ENCODE measurements at places on chromosomes 1 and 21.

- DNase-seq: no peak
These were observed 180.5 kb downstream of the TGFB2 start for GRCh38 chr1:218525451-218526197.

GRCh38 chr1:27548858-27549719 lies 54.9 kb downstream of the AHDC1 start:
- no peak for DNase-seq

- no peak for DNase-seq
These were observed 100.3 kb downstream of the UCHL5 start for GRCh38 chr1:192958871-192959270.

- DNase-seq: no peak
These were observed 199.4 kb downstream of the GABPA start for GRCh38 chr21:25934130-25934529.

DNA sequence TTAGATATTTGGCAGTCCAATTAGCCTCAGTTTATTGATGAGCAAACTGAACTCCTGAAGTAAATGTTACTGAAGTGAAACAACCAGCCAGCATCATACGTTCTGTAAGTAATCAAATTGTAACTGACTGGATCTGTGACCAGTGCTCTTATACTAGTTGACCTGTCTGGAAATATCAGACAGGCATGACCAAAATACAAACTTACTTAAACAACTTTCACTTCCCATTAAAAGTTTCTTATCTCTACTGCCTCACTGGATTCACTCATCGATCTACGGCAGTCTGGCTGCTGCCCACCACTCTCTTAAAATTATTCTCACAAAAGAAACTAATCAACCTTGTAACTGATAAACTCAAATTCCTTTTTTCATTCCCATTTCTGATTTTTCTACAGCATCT lies 56.4 kb downstream of the WDR3 start:
- no peak for DNase-seq

GRCh38 chr21:38959692-38960061 lies 153.9 kb downstream of the ETS2 start:
- DNase-seq: no peak

GRCh38 chr1:8013399-8013798 lies 12.7 kb downstream of the ERRFI1 start:
- DNase-seq: no peak

DNA sequence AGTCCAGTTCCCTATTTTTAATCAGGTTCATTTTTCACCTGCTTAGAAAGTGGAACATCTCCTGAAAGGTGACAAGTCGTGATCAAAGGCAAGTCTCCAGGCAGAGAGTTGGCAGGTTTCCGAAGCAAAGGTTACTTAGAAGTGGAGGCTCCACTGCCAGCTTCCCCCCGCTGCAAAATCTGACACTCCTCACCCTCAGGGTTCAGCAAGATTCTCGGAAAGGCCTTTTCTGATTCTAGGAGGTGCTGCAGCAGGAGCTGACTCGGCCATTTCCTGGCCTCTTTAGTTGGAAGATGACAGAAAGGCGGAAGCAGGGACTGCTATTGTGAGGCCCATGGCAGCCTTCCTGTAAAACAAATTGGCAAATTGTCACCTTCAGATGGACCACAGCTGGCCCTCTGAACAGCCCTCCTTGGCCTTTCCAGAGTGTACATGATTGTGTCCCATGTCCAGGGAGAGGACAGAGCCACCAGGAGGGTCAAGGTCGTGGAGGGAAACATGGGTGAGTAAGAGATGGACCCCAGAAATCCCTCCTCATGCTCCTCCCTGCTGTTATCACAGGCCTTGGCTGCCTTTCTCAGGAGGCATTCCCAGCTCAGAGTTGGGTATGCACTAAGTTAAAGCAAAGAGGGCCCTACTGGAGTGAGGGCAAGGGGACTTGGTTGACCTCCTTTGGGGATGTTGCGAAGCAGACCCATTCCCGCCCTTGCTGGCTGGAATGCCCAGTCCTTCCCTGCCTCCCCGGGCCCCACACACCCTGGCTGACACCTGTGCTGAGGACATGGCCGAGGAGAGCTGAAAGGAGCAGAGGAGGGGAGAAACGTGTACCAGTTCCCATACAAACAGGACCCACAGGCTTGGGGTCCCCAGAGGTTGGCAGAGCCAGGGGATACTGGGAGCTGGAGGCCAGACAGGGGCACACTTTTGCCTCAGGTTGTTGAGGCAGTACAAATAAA lies 115.5 kb upstream of the IRF2BP2 start:
- DNase-seq: peak; percentile 69

DNA sequence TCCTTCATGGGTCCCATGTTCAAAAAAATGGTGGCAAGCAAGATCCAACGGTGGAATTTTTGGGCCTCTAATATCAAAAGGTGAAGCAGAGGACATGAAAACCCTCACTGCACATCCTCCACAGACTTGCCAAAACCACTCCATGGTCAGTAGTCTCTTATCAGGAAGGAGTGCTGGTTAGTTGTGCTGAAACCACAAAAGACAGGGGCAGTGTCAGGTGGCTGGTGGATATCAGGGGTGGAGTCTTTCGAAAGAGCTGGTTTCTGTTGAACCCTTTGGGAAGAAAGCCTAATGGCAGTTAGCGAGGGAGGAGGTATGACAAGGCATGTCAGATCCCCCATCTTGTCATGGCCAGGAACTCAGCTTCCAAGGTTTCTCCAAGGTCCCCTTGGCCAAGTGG lies 395.9 kb upstream of the CAMK1G start:
- no peak for DNase-seq

DNA sequence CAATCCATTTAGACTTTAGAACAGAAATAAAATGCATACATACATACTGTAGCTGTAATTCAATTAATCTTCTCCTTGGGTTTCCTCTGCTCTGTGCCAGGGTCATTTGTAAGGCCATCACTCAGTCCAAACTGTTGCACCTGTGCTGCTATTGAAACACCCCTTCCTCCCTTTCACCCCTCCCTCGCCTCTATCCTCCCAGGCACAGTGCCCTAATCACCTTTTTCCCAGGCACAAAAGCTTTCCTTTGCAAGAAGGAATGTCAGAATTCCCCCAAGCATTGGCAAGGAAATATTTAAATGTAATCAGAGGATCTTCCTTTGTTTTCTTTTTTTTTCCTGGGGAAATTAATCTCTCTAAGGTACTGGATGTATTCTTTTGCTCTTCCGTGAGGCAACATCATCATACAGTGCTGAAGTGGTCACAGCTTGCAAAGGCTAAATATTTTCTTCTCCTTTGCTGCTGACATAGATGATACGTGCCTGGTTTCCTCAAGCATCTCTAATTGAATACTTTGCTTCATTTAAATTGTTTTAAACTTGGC lies 339.3 kb upstream of the NR5A2 start:
- DNase-seq: no peak

DNA sequence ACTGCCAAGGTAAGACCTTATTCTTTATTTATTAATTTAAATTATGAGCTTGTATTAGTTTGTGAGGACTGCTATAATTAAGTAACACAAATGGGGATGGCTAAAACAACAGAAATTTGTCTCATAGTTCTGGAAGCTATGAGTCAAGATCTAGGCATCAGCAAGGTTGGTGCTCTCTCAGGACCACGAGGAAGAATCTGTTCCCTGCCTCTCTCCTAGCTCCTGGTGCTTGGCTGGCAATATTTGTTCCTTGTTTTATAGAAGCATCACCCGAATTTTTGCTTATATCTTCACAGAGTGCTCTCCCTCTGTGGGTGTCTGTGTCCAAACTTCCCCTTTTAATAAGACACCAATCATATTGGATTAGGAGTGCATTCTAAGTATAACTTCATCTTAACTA lies 41.4 kb upstream of the CCDC190 start:
- DNase-seq: no peak

DNA sequence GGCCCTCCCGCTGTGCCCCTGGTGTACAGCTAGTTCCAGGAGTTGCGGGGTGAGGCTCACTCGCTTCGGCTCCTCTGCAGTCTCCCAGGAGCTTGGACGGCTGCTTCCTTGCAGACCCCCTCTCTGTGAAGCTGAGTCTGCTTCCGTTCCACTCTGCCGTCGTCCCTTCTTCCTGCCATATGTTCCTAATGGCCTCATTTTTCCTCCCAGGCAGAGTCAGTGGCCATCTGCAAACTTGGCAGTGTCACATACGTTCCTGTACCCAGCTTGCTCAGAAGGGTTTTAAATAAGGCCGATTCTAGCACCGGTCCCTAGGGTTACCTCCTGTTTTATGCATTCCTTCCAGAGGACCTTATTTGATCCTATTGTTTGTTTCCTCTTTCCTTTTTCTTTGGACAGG lies 21.3 kb downstream of the ACTL8 start:
- no peak for DNase-seq

- no peak for DNase-seq
These were observed 38.9 kb downstream of the WARS2 start for GRCh38 chr1:119101563-119101962.

DNA sequence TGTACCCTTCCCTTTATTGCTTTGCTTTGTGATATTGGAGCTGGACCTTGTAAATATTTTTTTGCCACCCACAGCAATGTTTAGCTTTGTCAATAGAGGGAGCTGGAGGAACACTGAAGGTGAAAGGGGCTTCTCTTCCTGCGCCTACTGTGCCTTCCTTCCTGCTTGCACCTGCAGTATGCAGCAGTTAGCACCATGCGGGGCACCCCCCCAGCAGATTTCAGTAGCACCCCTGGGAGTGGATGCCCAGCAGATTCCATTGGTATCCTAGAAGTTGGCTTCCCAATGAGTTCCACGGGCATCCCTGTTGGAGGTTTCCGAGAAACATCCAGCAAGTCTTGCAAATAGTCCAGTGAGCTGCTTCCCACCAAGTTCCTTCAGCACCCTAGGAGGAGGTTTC lies 25.6 kb downstream of the S100A10 start:
- peak; percentile 64 for DNase-seq

GRCh38 chr1:108199201-108199691 lies 897 bp downstream of the SLC25A24 start:
- no peak for DNase-seq

- no peak for DNase-seq
These were observed 42.4 kb downstream of the SKI start for GRCh38 chr1:2270260-2271100.

- DNase-seq: peak; percentile 81
These were observed 26.2 kb upstream of the C1orf105 start for GRCh38 chr1:172394141-172394751.

DNA sequence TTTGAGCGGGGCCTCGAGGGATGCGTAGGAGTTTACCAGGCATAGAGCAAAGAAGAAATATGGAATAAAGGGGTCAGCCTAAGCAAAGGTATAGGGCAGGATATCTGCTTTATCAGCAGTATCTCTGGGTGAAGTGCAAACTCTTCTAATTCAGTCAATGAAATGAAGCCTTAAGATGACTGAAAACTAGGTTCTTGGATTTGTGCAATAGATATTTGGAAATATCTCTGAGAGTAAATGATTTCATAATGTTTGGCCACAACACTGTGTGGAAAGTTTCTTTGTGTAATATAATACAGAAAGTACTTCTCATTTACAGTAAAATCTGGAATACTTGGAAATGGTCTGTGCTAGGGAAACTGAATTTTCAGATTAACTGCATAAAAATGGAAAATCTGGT lies 26.1 kb downstream of the KCNJ15 start:
- no peak for DNase-seq

GRCh38 chr1:91732291-91733107 lies 153.5 kb downstream of the TGFBR3 start:
- DNase-seq: no peak

- no peak for DNase-seq
These were observed 5.9 kb upstream of the KIF17 start for GRCh38 chr1:20723537-20724363.

DNA sequence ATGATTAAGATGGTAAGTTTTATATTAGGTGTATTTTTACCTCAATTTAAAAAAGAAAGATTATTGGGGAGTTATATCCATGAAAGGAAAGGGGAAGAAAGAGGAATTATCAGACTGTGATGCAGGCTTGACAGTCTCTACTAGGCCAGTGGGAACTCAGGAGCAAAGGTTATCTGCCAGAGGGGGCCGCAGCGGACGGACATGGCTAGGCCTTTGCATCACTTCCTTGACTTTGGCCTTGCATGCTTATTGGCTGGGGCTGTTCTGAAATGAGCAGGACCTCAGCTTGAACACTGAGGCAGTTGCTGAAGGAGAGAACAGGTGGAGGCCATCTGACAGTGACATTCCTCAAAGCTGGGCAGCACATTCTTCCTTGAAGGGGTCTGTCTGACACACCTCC lies 150.9 kb downstream of the CYYR1 start:
- no peak for DNase-seq

DNA sequence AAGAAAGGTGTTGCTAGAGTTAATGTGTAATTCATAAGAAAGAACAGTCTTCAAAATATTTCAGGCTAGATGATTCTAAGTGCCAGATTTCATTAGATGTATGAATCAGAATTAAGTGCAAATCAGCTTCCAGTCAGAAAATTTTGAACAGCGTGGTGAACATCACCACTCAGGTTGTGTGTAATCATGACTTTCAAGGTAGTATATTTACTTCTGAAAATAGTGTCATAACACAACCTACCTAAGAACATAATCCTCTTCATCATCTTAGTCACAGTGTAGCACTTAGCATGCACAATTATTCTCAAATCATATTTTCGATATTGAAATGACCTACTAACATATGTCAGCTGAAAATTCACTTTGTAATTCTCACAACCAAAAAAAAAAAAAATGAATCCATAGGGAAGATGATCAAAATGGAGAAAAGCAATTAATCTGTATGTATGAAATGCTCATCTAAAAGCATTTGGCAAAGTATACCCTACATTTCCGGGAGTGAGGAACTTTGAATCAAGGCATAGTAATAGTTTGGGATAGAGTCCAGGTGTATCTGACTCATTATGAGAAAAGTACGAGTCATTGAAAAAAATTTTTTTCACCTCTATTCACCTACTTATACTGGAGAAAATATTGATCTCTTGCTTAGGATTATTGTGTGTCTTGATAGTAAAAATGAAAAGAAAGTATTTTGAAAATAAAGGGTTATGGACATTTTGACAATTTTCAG lies 221.8 kb upstream of the CHRM3 start:
- DNase-seq: no peak

DNA sequence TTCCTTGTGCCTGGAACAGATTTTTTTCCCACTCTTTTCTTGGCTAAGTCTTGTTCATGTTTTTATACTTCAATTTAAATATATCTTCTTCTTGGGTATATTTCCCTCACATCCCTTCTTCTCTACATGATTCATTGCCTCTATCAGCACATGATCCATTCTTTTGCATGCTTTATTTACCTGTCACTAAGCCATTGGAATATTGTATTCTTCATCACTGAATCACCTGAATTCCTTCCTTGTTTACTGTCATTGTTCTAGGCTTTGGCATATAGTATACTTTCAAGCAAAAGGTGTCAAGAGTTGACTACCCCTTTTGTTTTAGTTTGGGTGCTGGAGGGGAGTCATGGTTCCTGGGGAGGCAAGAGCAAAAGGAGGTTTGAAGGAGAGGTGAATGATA lies 464.5 kb upstream of the LRRC7 start:
- no peak for DNase-seq

GRCh38 chr1:38000529-38001455 lies 4.5 kb downstream of the FHL3 start:
- DNase-seq: no peak

DNA sequence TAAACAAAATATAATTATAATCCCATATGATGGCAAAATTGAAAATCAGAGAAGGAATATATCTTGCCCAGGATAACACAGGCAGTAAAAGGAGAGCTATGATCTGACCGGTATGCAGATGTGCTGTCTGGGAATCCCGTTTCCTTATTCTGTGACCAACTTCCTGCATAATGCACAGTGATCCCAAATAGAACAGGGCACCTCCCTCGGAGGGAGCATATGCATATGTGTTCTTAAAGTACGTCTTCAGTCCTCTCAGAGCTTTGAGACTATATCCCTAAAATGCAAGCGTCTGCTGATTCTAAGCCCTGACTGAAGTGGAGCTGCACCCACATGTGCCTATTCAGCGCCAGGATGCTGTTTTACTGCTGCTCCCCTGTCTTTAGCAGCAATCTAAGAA lies 366.1 kb upstream of the PTBP2 start:
- DNase-seq: no peak

All from CD4-positive, alpha-beta T cell treated with Interleukin-6 for 4 hours (primary cell).